ENCODE measurements at places on chromosomes 16 and 17.

DNA sequence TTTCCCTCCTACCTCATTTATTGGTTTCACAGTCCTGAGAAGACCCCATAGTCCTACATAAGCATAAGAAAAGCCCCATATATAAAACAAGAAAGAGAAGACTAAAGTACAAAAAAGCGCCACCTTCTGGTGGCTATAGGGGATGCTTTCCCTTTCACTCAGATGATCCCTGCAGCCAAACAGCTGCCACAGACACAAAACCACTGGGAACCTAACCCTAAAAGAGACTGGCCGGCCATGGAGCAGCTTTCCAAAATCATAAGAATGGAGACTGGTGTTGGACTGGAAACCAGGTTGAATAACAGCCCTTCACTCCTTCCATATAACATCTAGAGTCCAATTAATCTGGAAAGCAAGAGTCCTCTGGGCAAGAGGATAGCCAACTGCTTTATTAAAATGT lies 11.4 kb downstream of the DYNC1LI2 start:
- DNase-seq = peak; percentile 53

DNA sequence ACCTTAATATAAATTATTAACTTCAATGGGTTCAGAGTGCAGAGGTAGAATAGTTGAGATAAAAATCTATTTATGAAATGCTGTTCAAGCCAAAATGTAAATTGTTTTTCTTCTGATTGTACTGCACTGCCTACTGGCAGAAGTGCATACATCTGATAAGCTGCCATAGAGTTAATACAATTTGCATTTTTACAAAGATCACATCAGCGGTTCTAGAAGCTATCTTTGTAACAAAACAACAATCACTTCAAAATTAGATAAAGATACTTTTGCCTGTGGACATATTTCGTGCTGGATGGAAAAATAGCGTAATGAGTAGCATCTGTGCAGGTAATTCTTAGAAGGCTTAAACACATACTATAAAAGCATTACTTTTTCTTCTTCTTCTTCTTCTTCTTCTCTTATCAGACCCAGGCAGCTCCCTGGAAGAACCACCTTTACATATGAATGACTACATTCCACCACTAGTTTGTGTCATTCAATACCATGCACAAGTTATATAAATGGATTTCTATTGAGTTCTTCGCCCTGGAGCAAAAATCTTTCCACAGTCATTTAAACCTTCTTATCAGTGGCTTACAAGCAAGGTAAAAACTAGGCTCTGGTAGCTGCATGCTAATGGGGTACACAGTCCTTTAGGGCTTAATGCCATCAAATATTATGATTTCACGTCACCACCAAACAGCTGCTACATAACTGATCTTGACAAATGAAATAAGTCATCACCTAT lies 47.0 kb downstream of the SYNRG start:
- DNase-seq = no peak

DNA sequence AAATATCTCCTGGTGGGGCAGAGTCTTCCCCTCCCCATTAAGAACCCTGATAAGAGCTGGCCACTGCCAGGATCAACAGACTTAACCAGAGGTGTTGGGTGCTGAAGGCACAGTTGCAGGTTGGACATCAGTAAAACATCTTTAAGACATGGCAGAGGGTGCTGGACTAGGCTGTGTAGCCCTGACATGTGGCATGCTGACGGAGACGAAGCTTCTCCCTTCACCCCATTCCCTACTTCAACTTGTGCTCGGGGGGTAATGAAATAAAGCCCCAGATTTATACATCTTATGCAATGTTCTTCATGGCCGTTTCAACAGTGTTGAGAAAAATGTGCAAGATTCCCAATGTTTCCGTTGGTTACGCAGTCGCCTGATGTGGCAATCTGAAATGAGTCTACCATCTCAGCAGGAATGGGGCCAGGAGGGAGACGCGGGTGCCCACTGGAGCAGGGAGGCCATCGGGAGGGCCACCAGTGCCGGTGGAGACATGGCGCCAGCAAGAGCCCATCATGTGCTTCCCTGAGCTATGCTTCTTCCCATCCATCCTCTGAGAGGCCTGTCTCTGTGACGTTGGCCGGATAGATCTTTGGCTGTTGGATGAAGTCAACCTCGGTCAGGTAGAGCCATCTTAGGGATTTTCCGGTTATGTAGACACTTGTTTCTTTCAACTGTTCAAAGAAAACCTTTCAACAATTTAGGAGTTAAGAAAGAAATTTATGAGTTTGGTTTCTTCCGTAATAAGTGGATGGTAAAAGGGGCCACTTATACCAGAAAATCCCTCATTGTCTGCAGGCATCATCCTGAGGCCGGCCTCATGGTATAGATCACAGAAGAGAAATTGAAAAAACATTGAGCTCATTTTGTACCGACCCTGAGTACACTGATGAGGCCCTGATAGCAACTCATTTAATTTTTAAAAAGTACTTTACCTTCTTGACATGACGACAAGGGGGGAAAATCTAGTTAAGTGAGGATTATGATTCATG lies 6.4 kb downstream of the IRF8 start:
- DNase-seq = no peak

- peak; percentile 28 for DNase-seq
Observed at GRCh38 chr16:49603956-49604355, 230.4 kb downstream of the C16orf78 start.

- DNase-seq = no peak
Observed at GRCh38 chr16:53111078-53111791, 56.4 kb downstream of the CHD9 start.

- DNase-seq = peak; percentile 64
Observed at GRCh38 chr16:87661561-87661960, 59.3 kb downstream of the JPH3 start.

DNA sequence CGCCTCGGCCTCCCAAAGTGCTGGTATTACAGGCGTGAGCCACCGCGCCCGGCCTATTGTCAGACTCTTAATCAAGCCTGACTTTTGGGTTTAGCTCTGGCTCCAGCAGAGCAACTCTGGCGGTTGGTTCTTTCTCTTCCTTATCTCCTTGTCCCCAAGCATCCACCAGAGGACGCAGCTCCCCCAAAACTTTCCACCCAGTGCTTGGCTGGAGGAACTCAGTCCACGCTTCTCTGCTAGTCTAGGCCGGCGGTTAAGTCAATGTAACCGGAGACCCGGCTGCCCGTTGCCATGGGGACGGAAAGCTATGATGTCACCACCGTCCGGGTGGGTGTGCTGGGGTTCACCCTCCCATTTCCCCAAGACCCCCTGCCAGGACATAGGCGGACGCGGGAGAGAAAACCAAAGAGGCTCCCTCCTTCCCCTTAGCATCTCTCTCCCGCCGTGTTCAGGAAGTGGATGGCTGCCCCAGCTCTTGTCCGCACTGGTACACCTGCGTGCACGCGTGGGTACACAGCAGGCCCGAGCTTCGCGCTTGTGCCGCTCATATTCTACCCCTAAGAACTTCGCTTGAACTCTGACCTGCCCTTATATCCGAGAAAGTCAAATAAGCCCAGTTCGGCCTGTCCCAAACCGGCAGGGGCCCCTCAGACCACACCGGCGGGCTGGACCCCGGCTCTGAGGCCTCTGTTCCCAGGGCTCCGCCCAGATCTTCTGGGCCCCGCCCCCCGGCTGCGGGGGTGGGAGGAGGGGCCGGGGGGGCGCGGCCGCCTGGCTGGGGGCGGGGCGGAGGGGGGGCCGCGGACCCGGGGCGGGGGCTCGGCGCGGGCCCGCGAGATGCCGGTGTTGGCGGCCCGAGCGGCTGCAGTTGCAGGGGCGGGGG lies at the start of gene RND2:
Gene RND2, plus strand, starts transcription at position 825 of the 883 bp plus-strand sequence. CDS start 117 bp downstream, outside the sequence.
- DNase-seq = peak; percentile 90

DNA sequence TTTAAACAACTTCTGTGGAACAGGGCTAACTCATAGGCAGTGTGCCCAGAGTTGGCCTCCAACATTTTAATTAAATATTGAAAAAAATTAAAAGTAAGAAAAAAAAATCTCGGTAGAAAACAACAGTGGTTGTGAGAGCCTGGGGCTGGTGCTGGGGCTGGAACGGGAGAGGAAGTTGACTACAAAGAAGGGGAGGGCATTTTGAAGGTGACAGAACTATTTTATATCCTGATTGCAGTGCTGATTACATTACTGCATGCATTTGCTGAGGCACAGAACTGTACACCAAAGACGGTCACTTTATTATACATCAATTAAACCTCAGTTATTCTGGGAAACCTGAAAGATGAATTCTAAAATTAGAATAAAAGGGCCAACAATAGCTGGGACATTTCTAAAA lies 142.5 kb downstream of the PARN start:
- no peak for DNase-seq

- DNase-seq = no peak
Observed at GRCh38 chr16:57373117-57373947, 1.0 kb downstream of the CX3CL1 start.

GRCh38 chr16:3161235-3162018 lies 26.6 kb upstream of the OR1F1 start:
- DNase-seq = no peak

- no peak for DNase-seq
Observed at GRCh38 chr16:27221576-27222248, 18.4 kb downstream of the KDM8 start.

DNA sequence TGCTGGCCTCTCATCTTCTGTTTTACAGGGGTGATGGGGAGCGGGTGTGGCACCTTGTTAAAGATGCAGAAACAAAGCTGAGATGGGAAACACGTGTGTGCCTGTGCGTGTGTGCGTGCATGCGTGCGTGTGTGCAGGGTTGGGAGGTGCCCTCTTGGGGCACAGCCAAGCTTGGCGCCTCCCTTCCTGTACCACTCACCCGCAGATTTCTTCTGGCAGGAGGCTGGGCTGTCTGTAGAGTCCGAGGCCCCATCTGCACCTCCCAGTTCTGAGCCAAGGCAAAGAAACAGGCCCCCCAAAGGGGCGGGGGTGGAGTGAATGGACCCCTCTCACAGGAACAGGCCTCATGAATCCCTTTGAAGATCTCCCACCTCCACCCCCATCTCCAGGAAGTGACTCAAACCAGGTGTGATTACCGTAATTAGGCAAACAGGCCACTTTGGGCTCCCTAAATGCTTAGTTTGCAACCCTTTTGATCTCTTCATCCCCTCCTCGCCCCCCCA lies 20.9 kb downstream of the TNS4 start:
- no peak for DNase-seq

- no peak for DNase-seq
Observed at GRCh38 chr17:57636985-57637665, 108.0 kb downstream of the CCDC182 start.

DNA sequence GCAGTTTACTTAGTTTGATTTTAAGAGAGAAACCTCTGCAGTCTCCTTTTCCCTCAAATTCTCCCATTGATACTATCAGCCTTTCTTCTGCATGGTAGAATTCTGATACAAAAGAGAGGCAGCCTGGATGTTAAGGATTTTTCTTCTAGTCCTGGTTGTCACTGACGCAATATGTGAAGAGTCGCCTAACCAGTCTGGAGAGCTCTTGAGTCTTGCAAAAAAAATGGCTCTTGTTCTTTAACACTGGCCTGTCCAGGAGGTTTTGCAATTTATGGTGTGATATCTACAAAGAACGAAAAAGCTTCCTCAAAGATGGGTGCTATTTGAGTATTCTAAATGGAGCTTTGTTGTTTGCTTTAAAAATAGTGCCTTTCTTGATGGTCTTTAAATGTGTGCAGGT lies 28.9 kb downstream of the COX10 start:
- DNase-seq = no peak

DNA sequence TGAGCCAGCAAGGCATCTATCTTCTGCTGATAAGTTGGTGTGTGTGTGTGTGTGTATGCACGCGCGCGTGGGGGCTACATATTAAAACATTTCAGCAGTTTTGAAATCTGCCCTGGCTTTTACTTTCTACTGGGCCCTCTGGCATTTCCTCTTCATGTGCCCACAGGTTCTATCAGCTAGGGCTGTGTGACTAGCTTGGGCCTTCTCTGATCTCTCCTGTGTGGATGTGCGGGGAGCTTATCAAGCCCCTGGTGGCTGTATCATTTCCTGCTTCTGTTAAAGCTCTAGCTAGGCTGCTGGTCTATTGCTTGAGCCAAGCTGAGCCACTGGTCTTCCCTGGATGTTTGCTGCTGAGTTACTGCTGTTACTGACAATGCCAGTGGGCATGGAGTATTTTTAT lies 132.5 kb downstream of the AATF start:
- DNase-seq = no peak

- no peak for DNase-seq
Observed at GRCh38 chr16:67543582-67543981, 15.0 kb downstream of the RIPOR1 start.

GRCh38 chr17:38727736-38728135 lies 2.4 kb upstream of the CISD3 start:
- DNase-seq = no peak

- no peak for DNase-seq
Observed at GRCh38 chr17:33091271-33091670, 99.6 kb downstream of the SPACA3 start.

DNA sequence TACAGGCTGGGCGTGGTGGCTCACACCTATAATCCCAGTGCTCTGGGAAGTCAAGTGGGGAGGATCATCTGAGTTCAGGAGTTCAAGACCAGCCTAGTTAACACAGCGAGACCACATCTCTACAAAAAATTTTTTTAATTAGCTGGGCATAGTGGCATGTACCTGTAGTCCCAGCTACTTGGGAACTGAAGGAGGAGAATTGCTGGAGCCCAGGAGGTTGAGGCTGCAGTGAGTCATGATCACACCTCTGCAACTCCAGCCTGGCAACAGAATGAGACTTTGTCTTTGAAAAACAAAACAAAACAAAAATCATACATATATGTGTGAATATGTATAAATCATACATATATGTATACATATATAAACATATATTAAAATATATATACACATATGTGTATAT lies 54.1 kb upstream of the MARCHF10 start:
- no peak for DNase-seq

DNA sequence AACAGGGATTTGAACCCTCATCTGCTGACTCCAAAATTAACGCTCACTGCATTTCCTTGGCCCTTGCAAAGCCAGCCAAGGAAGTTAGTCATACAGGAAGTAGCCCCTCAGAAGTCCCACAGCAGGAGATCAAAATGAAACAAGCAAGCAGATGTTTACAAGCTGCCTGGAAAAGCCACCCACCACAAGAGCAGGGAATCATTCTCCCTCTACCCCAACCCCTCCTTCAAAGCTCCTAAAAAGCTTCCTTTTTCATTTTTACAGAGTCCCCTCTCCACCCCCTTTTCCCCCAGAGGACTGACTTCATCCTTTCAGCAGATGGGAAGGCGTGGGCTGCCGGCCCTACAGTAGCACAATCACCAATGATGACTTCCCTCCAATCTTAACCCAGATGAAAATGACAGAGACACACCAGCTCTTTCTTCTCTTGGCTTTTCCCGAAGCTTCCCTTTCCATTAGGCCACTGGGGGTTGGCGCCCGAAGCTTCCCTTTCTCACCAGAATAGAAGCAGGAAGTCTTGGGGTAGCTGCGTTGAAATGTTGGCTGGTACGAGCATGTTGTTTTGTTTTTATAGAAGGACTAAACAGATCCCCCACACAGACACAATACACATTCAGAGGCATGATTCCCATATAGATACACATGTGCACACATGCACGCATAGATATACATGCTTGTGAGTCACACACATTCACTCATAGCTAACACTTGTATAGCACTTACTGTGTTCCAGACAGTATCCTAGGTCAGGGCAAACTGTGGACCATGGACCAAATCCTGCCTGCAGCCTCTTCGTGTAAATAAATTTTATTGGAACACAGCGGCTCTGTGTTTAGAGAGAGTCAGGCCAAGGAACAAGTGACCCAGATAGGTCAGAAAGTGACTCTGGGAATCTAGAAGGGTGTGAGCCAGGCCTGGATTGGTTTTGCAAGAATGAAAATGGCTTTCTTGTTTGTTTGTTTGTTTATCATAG lies 17.4 kb downstream of the ITPRIPL2 start:
- DNase-seq = peak; percentile 90

- no peak for DNase-seq
Observed at GRCh38 chr17:45225051-45225700, 3.5 kb downstream of the FMNL1 start.

Data from SJSA1 (cell line).